Subcutaneous preadipocyte (primary cell): ENCODE measurements at places on chromosomes 16 and 17. TPM values are rescaled to one million over a fixed set of nuclear protein-coding genes. Genes with fewer than 3 reads are reported as not detected.

ASPA gene
- 0.98 and 1.1 TPM in 2 replicates for total RNA-seq

SOX8 gene
- under 0.01 and 0.78 TPM in 2 replicates for total RNA-seq

SSTR5 gene
- not detected in 2 replicates for total RNA-seq

CDRT15 gene
- total RNA-seq: not detected in 2 replicates

ICAM2 gene
- 15.1 and 33.0 TPM in 2 replicates for total RNA-seq

ACSM5 gene
- total RNA-seq: 0.78 and 8.5 TPM in 2 replicates

TEX14 gene
- 0.20 and 0.73 TPM in 2 replicates for total RNA-seq

RNU2-1 gene
- total RNA-seq: not detected in 2 replicates

TMEM92 gene
- not detected in 2 replicates for total RNA-seq

ABCC11 gene
- total RNA-seq: under 0.01 and 0.39 TPM in 2 replicates

CD300LB gene
- not detected in 2 replicates for total RNA-seq

PRR29 gene
- 0.73 and 2.0 TPM in 2 replicates for total RNA-seq

EVPLL gene
- not detected in 2 replicates for total RNA-seq

CCDC47 gene
- total RNA-seq: 62.5 and 66.7 TPM in 2 replicates

MPP2 gene
- total RNA-seq: 0.78 and 1.1 TPM in 2 replicates

CCL15 gene
- total RNA-seq: not detected in 2 replicates

OTOA gene
- under 0.01 and 0.37 TPM in 2 replicates for total RNA-seq

CACNA1G gene
- total RNA-seq: 0.39 and 0.73 TPM in 2 replicates

SDR42E2 gene
- total RNA-seq: under 0.01 TPM in 2 replicates

PER1 gene
- total RNA-seq: 27.2 and 38.1 TPM in 2 replicates

MPDU1 gene
- 116 and 129 TPM in 2 replicates for total RNA-seq

NHERF1 gene
- 12.1 and 22.7 TPM in 2 replicates for total RNA-seq

HS3ST3A1 gene
- total RNA-seq: 9.9 and 57.7 TPM in 2 replicates

NPTX1 gene
- total RNA-seq: 0.73 and 2.7 TPM in 2 replicates

TPSAB1 gene
- not detected in 2 replicates for total RNA-seq

ABHD15 gene
- total RNA-seq: 8.8 and 11.5 TPM in 2 replicates

SMCR8 gene
- 15.1 and 20.3 TPM in 2 replicates for total RNA-seq

CALB2 gene
- total RNA-seq: not detected in 2 replicates

DNAH17 gene
- total RNA-seq: under 0.01 TPM in 1 of 2 replicates, not detected in the other

IRF8 gene
- total RNA-seq: not detected in 2 replicates

TMEM256 gene
- 103 and 132 TPM in 2 replicates for total RNA-seq

LRRC36 gene
- total RNA-seq: not detected in 2 replicates

CRISPLD2 gene
- total RNA-seq: 6.5 and 54.4 TPM in 2 replicates

LAT gene
- 0.37 and 1.2 TPM in 2 replicates for total RNA-seq

KIF19 gene
- not detected in 2 replicates for total RNA-seq

BTBD17 gene
- total RNA-seq: not detected in 2 replicates

PPP1R27 gene
- total RNA-seq: not detected in 2 replicates

TNFRSF17 gene
- total RNA-seq: not detected in 2 replicates

CDH5 gene
- total RNA-seq: 0.37 TPM in 1 of 2 replicates, not detected in the other

KRT27 gene
- total RNA-seq: not detected in 2 replicates

PRPF8 gene
- 131 and 150 TPM in 2 replicates for total RNA-seq

VAT1L gene
- under 0.01 and 0.20 TPM in 2 replicates for total RNA-seq

C17orf58 gene
- total RNA-seq: 14.3 and 14.7 TPM in 2 replicates

KAT7 gene
- 36.4 and 41.8 TPM in 2 replicates for total RNA-seq

C16orf96 gene
- not detected in 2 replicates for total RNA-seq

NACA2 gene
- not detected in 2 replicates for total RNA-seq

C17orf50 gene
- not detected in 2 replicates for total RNA-seq

NLRC5 gene
- total RNA-seq: 43.4 and 51.0 TPM in 2 replicates

GPRC5B gene
- 0.20 and 0.37 TPM in 2 replicates for total RNA-seq

MGAT5B gene
- 0.20 and 0.37 TPM in 2 replicates for total RNA-seq

KCNJ2 gene
- 1.1 and 3.1 TPM in 2 replicates for total RNA-seq

CCL4 gene
- not detected in 2 replicates for total RNA-seq

TVP23C gene
- 15.4 and 16.9 TPM in 2 replicates for total RNA-seq

VTN gene
- not detected in 2 replicates for total RNA-seq

FBXO39 gene
- total RNA-seq: under 0.01 TPM in 1 of 2 replicates, not detected in the other

CFAP97D1 gene
- total RNA-seq: under 0.01 TPM in 2 replicates

DHRS7C gene
- total RNA-seq: not detected in 2 replicates

SDR42E1 gene
- total RNA-seq: under 0.01 TPM in 1 of 2 replicates, not detected in the other

CAMKK1 gene
- total RNA-seq: 9.9 and 11.3 TPM in 2 replicates

TBC1D3G gene
- not detected in 2 replicates for total RNA-seq
